Urinary bladder (tissue), 4 donors: ENCODE measurements at places on chromosomes 6 and 20. TPM values are rescaled to one million over a fixed set of nuclear protein-coding genes. Genes with fewer than 3 reads are reported as not detected.

Gene SIRPD
- not detected for total RNA-seq

GRCh38 chr20:51529081-51529681 lies 13.3 kb downstream of the NFATC2 start:
- no peak for DNase-seq

- peak; percentile 78 for DNase-seq
These were observed 73.0 kb upstream of the NHSL1 start for GRCh38 chr6:138572167-138572875.

Gene PACSIN1
- 0.32 TPM for total RNA-seq

DNA sequence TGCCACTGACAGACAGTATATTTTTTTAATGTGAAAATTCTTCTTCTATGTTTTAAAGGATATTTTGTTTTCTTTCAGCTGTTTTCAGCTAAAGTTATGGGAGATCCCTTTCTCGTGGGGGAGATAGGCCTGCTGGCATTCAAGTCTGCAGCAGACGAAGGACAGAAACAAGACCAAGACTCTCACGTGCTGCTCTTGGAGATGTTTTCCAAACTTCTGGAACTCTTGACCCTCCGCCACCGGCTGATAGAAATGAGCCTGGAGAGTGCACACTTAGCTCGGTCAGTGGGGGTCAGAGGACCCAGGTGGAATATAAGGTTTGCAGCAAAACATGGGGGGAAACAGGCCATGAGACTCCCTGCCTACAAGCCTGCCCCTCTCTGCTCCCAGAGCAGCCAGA lies 120.5 kb downstream of the CD164 start:
- no peak for DNase-seq

Gene PTCRA
- total RNA-seq: not detected

Gene HELZ2
- total RNA-seq: 19.9 TPM

- DNase-seq: no peak
These were observed 114.0 kb upstream of the FOXA2 start for GRCh38 chr20:22698259-22698842.

Gene PPIL6
- total RNA-seq: 11.9 TPM

Gene SOX12
- total RNA-seq: 3.4 TPM

DNA sequence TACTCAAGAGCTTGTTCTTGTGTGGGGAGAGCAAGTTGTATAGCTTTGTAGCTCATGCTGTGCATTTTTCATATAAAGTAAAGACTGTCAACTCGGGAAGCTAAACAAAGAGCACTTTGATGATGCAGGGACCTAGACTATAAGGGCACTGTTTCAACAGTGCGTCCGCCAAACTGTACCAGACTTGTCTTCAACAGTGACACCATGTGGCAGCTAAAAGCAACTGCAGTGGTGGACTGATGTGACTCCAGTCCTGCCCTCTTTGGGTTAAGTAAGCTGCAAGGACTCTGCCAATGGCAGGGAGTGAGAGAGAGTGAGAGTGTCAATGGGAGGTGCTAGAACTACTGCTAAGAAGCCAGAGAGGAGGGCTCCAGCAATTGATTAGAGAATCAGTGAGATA lies 48.1 kb upstream of the MC3R start:
- no peak for DNase-seq

GRCh38 chr6:33974030-33974429 lies 170.2 kb upstream of the MLN start:
- DNase-seq: no peak

DNA sequence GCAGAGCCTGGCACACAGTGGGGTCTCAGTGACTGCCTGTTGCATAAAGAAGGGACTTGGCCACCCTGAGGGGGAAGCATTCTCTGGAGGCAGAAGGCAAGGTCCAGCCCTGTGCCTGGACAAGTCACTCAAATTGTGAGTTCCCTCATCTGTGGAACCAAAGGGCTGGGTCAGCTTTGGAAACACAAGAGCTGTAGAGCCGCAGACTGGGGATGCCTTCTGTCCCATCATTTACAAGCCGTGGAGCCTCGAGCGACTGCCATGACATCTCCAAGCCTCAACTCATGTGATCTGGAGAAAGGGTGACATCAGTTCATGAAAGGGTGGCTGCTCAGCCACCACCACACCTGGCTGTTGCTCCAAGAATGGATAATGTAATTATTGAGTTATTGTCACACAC lies 20.4 kb upstream of the SIRPD start:
- DNase-seq: no peak

DNA sequence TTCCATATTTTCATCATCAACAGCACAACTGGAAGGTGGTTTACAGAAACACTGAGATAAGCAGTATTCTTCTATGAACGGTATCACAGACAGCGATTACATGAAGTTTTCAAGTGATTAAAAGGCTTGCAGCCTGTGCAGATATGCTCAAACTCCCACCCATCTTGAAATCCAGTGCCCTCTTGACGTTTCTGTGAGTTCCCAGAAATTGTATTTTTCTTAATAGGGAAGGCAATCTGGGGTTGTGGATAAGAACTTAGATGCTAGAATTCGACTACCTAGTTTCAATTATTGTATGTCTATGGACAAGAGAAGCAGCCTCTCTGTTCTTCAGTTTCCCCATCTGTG lies 290.3 kb downstream of the ZNF217 start:
- DNase-seq: no peak

GRCh38 chr6:4853349-4853748 lies 77.1 kb downstream of the CDYL start:
- DNase-seq: no peak

GRCh38 chr6:3296537-3296936 lies 37.8 kb downstream of the PSMG4 start:
- no peak for DNase-seq

DNA sequence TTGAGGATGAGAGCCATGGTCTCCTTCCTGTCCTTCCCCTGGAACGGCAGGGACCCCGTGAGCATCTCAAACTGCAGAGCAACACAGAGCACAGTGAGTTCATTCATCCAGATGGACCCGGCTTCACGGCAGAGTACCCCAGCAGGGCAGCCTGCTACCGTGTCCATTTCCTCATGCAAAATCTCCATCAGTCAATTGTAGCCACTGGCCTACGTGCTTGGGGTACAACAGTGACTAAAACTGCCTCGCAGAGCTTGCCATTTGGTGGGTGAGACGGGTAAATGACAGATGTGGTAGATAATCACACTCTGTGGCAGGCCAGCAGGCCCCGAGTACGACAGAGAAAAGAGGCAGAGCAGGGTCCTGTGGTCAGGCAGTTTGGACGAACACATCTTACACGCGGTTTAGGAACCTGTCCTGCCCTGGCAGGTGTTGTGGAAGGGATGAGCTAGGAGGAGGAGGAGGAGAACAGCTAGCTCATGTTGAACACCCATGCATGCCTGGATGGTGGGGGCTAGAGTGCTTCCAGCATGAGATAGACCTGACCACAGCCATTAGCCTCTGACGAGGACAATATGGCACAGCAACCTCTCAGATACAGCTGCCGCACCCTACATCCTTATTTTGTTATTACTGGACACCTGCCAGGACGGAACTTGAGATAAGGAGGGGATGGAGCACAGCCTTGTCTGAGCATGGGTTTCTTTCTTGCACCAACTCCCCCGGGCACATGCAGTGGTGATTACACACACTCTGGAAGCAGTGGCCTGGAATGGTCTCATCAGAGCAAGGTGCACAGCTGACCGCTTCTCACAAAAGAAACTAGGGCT lies 95.6 kb downstream of the RAMACL start:
- peak; percentile 43 for DNase-seq

- no peak for DNase-seq
These were observed 214.9 kb downstream of the LY86 start for GRCh38 chr6:6803180-6803977.

- DNase-seq: no peak
These were observed 19.4 kb upstream of the TRIM27 start for GRCh38 chr6:28943223-28943556.

Gene PLEKHG1
- 39.5 TPM for total RNA-seq

Gene C20orf202
- total RNA-seq: 0.21 TPM

GRCh38 chr6:47086051-47086770 lies 44.1 kb upstream of the ADGRF1 start:
- no peak for DNase-seq

DNA sequence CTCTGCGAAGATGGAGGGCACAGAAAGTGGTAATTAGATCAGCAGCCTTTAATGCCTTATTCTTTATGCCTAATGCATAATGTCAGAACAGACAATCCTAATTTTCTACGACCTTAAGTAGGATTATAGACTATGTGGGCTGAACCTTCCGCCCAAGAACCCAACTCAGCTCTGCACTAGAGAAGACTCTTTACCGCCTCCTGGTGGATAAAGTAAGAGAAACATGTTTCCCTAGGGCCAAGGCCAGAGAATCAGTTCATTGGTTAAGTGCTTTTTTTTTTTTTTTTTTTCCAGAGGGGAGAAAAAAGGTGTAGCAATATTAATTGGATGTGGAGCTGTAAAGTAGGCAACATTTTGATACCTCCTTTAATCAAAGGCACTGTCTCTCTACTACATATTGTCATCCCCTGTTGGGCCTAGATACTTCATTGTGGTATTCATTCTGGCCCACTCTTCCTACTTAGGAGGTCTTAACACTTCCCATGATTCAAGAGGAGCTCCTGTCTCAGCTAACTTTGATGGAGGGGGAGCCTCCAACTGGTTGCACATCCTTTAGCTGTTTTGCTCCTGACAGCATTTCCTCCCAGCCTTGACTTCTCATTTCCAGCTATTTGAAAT lies 124.9 kb upstream of the NRN1 start:
- DNase-seq: no peak

Gene BCLAF1
- total RNA-seq: 253 TPM

Gene PROCR
- total RNA-seq: 43.0 TPM

Gene LAMA4
- 426 TPM for total RNA-seq

DNA sequence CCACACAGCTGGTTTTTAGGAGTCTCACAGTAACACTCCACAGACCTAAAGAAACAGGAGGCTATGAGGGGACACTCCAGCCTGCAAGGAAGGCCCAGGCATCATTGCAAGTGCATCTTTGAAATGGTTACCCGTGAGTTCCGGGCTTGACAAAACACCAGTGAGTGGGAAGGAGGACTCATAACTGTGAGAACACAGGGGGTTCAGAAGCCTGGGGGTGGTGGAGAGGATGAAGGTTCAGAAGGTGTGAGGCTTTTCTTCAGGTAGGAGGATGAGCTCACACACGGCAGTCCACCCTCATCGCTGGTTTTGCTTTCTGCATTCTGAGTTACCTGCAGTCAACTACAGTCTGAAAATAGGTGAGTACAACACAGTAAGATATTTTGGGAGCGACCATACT lies 39.9 kb downstream of the MAP7 start:
- no peak for DNase-seq

DNA sequence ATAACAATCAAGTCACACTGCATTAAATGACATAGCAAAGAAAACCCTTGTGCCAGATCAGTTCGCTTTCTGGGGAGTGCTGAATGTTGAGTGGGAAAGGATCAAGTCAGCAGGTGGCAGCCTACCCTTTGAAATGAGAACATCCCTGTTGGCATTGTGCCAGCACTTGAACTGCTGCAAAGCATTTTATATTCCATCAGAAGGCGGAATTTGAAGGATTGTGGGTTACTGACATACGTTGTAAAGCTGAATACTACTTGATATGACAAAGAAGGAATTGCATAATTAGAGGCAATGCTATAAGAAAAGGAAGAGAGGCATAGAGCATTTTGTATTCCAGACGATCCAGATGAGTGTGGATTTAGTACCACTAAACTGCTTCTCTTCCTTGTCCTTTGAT lies 26.5 kb downstream of the BCKDHB start:
- DNase-seq: no peak

DNA sequence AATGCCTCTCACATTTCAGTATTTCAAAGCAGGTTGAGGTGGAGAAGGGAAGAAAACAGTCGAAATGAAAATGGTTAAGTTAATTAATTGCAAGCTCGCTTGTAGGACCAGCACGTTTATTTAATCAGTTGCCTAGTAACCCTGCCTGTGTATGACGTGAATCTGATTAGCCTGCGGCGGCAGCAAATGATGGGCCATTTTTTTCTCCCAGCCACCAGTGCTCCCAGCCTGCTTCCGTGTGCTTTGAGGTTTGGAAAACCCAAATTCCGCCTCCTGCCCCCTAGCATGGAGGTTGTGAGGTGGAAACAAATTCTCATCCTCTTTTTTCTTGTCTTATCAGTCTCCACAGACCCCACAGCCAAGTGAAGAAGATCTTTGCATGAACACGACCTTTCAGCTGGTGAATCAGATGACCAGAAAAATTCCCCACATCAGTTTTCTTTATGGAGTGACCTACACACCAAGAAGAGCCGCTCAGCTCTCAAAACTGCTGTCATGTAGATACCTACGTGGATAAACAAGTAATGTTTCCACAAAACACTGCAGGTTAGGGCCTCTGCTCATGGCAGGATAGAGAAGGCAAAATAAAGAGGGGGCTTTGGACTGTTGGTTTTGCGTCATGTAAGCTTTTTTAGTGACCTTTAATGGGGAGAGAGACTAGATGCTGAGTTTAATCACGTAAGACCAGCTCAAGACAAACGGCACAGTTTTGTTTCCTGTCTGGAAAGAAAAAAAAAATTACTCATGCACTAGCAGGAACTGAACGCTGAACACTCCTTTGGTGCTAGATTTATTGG lies 572.9 kb upstream of the NOX3 start:
- DNase-seq: peak; percentile 18

DNA sequence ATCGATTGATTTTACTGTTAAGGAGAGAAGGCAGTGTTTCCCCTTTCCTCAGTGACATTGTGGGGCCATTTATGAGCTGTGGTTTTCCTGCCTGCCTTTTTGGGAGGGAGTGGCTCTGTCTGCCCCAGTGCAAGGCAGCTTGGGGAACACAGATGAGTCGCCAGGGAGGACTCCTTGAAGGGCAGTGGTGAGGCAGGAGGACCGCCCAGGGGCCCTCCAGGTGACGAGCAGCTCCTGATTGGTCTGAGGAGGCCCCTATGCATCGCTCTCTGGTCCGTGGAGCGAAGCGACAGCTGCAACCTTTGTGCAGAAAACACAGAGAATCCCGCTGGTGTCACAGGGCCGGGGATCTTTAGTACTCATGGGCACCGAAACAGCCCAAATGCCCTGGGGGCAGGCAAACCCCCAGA lies 100.3 kb downstream of the TMEM242 start:
- no peak for DNase-seq

Gene B4GALT5
- total RNA-seq: 19.5 TPM

DNA sequence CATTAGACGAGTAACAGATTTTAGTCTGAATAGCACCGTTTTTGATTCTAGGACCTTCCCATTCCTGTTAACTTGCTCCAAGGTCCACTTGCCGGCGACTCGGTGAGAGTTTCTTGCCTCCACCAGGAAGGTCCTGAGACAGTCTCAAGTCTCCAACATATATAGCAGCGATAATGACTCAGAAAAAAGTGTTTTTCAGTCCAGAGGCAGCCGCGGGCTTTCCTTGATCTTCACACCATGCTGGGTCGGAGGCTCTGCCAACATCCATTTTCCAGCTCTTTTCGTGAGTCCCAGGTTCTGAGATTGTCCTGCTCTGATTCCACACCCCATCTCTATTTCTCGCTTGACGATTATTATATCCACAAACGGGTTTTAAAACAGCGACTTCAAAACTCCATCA lies 170.5 kb downstream of the GPX5 start:
- DNase-seq: no peak

DNA sequence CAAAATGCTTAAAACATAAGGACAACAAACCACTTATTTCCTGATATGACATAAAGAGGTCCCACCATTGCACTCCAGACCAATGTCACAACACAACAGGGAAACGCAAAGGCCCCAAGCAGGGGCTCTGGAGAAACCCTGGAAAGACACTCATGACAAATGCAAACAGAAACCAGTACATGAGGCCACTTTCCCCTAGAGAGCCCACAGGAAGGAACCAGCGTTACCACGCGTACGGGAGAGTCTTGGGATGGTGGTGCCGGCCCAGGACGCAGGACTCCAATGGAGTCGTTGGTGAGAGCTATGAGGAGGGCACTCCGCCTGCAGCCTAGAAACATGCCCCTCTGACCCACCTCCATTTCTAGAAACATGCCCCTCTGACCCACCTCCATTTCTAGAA lies 20.2 kb downstream of the GMEB2 start:
- DNase-seq: no peak

- DNase-seq: no peak
These were observed 349.9 kb downstream of the ZFAND3 start for GRCh38 chr6:38169221-38169976.
